ENCODE measurements at places on chromosomes 16 and 17.
A peak's percentile ranks its signal among the peaks of the same experiment; 100 is the strongest.

DNA sequence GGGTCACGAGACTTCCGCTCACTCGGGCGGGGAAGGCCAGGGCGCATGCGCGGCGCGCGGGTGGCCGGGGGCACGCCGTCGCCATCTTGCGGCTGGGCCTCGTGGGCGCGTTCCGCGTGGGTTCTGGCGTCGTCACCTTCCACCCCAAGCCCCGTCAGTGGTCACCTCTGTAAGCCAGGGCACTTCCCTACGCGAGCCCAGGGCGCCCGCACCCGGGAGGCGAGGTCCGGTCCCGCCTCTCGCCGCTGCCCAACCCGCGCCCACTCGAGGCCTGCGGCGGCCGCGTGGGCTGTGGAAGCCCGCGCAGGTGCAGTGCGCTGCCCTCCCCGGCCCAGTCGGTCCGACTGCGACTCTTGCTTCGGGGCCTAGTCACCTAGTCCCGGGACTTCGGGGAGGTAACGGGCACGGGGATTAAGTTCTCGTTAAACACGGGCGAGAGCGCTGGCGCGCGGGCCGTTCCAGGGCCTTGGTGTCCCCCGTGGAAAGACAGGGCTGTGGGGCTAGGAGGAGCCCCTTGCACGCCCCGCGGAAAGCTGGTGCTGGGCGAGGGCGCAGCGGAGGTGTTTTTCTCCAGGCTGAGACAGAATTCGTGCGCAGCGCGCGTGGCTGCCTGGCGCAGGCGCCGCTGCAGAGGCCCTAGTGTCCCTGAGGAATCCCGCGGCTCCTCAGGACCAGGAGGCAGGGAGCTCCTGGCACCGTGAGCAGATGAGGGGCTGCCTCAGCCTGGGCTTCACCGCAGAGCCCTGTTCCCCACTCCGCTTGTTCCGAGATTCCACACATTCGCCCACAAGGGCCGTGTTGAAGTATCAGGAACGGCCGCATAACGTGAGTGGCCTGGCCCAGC lies 472 bp upstream of the ARHGDIA start:
- DNase-seq, result peak; percentile 80

DNA sequence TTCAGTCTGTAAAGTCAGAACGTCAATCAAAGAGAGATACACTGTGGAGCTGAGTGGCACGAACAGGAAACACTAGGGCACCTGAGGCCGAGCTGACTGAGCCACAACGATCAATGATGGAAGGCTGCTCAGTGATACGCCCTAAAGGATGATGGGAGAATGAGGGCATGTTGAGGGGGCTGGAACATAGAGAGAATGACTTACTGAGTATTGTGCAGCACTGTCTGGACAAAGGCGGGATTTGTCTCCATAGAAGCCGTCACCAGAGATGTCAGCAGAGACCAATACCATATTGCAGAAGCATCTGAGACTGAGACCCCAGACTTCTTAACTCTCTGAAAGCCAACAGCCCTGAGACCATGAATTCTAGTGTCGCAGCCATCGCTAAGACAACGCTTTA lies 33.4 kb downstream of the ZZEF1 start:
- DNase-seq, result no peak

GRCh38 chr16:25157271-25157875 lies 45.8 kb downstream of the LCMT1 start:
- DNase-seq, result no peak

DNA sequence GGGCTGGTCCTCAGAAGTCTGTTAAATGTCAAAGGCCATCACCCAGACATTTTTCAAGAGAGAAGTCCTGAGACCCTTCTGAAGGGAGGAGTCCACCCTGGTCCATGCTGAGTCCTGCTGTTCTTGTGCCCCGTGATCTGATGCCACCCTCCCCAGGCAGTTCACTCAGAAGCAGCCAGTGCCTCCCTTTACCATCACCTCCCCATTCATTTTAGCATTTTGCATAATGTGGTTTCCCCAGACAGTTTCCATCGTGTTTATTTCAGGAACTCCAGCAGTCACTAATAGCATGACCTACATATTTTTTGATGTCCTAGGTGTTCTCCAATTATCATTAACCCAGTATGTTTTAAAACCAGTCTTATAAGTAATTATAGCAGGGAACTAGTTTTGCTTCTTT lies 353.0 kb upstream of the CDH5 start:
- no peak for DNase-seq

- DNase-seq, result no peak
Measured at GRCh38 chr17:79925242-79925957, 86.2 kb upstream of the CBX4 start.

DNA sequence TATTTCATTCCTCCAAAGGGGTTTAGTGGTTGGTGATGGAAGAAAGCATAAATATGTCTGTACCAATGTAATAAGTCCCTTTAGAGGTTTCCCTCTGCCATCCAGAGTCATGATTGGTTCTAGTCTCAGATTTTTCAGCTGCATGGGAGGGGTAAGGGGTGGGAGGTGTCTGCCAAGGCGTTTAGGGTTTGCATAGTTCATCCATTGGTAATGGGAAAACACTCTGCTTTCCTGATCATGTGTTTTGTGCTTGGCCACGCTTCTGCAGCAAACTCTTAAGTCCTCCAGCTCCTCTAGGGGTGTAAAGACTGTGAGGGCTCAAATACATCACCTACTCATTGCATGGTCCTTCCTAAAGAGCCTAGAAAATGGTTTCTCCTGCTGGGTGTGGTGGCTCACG lies 29.8 kb downstream of the LIG3 start:
- DNase-seq, result no peak

DNA sequence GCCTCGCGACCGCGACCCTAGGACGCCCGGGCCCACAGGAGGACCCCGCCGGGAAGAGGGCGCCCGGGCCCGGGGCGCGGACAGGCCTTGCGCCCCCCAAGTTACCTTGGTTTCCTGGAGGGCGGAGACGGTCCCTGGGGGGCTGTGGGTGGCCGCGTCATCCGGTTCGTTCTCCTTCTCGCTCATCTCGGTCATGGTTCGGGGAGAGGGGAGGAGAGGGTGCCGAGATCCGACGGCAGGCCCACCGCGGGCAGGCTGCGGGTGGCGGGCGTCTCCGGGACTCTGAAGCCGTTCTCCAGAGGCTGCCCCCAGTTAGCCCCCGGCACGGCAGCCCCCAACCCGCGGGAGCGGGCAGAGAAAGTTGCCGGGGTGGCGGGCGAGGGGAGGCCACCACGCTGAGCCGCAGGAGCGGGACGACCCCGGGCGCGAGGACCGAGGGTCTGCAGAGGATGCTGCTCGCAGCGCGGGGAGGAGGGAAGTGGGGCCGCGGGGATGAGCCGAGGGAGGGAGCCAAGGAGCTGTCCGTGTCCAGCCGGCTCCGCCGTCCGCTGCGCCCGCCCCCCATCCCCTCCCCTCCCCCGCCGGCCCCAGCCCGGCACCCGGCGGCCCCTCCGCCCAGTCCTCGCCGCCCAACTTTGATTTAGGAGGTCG lies at the start of gene STAC2:
Gene STAC2 (minus strand): TSS at position 638 of the 651 bp plus-strand sequence. CDS start 443 bp downstream, at position 195.
- DNase-seq, result no peak

DNA sequence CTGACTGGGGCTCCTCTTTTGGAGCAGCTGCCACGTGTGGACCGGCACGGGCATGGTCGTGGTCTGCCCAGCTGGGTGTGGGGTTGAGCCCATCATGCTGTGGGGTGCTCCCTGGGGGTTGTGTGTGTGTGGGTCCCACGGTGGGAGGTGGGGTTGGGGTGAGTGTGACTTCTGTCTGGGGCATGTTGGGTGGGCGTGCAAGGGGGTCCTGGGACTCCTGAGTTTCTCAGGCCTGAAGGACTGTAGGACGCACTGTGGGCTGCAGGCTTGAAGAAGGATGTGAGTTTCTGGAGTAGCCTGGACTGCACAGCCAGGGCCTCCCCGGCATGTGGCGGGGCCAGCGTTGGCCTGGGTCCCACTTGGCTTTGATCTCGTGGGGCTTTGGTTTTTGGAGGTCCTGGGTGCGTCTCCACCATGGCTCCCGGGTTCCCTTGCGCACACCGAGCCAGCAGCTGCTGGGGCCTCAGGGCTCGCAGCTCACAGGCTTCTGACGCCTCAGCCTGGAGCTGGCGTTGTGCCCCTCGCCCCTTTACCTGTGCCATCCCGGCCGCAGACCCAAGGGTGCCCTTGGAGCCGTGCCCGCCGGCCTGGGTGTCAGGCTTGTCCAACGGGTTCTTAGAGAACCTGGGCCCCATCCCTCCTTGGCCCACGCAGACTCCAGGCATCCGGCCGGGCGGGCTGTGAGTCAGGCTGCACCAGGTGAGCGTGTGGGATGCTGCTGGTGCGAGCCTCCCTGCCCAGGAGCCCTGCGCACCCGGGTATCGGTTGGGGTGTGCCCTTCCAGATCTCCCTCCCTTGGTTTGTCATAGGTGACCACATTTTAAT lies 34.4 kb upstream of the ZNF750 start:
- no peak for DNase-seq

DNA sequence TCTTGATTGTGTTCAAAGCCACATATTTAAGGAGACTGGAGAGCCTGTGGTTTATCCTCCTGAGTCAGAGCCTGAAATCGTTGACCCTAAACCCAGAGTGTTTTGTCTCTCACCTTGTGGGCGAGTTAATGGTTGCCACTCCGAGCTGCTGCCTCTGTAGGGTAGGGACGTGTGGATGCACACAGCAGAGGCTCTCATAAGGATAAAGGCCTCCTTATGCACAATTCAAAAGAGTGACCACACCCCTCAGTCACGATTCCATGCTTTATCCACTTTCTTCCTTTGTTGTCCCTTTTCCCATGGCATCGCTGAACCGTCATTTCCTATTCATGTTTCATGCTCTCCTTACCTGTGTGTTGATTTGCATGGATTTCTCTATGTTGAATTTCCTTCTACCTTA lies 805.0 kb upstream of the RBFOX1 start:
- DNase-seq, result no peak

DNA sequence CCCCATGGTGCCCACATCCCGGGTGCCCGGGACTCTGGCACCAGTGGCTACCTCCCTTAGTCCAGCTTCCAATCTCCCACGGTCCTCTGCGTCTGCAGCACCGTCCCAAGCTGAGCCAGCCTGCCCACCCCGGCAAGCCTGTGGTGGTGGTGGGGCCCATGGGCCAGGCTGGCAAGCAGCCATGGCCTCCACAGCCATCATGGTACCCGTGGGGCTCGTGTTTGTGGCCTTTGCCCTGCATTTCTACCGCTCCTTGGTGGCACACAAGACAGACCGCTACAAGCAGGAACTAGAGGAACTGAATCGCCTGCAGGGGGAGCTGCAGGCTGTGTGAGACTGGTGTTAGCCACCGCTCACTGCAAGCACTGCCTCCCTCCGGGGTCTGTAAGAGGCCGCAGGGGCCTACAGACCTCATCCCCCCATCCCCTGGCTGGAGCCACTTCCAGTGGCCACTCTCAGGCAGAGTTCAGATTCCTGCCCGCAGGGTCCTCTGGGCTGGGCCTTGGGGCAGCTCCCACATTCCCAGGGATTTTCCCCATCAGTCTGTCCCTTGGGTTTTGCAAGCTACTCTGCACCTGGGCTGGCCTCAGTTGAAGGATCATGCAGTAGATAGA lies 3.9 kb upstream of the SETD1A start:
- DNase-seq, result no peak

DNA sequence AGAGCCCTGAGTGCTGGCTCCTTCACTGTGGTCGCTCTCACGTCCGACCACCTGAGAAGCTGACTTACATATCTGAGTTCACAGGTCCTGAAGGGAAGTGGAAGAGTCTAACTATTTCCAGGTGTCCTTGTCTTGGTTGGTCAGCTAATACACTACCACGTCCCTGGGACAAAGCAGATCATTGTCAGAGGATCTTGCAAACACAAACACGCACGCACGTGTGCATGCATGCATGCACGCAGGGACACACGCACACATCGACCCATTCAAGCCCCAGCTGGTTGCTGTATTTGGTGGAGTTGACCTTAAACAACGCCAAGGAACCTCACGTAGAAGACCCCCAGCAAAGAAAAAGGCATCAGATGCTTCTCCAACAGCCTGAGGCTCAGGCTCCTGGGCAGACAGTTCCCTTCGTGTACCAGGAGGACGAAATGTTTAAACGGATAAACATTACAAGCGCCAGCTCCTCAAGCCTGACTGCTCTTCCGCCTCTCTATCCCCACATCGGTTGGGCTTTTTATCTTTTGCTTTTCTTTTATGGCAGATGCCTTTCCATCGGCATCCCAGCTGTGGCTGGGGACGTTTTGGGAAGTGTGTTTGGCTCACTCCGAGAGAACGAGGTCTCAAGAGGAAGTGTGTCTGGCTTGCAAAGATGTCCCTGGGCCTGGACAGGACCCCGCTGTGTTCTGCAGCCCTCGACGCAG lies 95.8 kb downstream of the TBC1D16 start:
- DNase-seq, result no peak

DNA sequence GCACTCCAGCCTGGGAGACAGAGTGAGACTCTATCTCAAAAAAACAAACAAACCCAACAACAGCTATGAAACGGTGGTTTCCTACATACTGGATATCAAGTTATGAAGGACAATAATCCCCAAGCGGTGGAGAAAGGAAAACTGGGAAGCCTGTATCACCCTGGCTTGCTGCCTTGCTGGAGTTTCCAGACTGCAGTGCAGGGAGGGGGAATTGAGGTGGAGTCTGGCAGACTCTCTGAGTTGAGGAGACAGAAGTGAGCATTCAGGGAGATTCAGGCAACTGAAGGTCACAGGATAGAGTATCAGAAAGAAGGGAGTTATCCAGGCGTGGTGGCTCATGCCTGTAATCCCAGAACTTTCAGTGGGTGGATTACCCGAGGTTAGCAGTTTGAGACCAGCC lies 11.9 kb downstream of the QRICH2 start:
- no peak for DNase-seq
